ENCODE measurements at places on chromosomes 3 and 15.

DNA sequence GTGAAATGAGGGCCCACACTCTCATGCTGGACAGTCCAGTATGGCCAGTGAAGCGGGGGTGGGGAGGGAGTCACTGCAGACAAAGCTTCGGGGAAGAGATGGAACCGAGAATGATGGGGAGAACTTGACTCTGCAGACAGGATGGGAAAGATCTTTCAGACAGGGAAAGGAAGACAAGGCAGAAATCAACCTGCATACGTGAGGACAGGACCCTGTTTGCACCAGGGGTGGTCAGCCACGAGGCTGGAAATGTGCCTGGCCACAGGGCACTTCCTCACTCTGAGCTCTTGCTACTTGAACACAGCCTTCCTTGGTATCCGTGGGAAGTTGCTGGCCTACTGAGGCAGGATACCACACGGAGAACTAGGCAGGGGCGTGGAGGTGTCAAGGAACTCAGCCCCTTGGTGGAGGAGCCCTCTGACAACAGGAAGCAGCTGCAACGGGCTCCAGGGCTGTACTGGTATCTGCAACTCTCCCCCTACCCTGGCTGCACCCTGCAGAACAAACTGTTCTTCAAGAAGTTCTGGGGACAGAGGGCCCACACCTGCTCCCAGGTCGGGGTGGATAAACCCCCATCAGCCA is 9.3 kb upstream of the SRP14 start:
- peak; percentile 20 for DNase-seq

DNA sequence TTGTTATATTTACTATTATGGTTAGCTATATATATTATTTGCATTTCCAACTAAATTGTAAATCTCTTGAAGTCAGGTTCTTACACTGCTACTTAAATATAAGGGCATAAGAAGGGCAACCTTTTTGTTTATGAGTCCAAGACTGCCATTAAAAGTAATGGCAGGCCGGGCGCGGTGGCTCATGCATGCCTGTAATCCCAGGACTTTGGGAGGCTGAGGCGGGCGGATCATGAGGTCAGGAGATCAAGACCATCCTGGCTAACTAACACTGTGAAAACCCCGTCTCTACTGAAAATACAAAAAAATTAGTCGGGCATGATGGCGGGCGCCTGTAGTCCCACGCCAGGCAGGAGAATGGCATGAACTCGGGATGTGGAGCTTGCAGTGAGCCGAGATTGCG is 2.9 kb upstream of the P2RY1 start:
- no peak for DNase-seq

GRCh38 chr3:31022716-31023115 is 128.3 kb upstream of the GADL1 start:
- DNase-seq: no peak

GRCh38 chr3:105869861-105870755 is 1.3 kb upstream of the CBLB start:
- DNase-seq: no peak

DNA sequence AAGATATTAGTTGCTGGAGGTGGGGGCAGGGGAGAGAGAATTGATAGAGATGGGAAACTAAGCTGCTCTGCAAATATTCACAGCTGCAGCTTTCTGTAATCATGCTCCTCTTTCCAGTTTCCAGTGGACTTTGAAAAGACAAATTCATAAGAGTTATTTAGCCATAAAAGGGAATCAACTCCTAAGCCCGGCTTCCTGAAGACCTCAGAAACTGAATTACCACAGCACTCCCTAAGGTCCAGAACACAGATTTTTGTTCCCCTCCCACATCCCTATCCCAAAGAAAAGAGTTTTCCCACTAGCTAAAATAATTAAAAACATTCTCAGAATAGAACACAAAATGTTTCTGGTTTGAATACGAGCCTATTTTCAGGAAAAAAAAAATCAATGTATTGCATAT is 871.8 kb upstream of the NR2F2 start:
- no peak for DNase-seq

- no peak for DNase-seq
Observed at GRCh38 chr3:138938877-138939560, 7.9 kb downstream of the FOXL2 start.

DNA sequence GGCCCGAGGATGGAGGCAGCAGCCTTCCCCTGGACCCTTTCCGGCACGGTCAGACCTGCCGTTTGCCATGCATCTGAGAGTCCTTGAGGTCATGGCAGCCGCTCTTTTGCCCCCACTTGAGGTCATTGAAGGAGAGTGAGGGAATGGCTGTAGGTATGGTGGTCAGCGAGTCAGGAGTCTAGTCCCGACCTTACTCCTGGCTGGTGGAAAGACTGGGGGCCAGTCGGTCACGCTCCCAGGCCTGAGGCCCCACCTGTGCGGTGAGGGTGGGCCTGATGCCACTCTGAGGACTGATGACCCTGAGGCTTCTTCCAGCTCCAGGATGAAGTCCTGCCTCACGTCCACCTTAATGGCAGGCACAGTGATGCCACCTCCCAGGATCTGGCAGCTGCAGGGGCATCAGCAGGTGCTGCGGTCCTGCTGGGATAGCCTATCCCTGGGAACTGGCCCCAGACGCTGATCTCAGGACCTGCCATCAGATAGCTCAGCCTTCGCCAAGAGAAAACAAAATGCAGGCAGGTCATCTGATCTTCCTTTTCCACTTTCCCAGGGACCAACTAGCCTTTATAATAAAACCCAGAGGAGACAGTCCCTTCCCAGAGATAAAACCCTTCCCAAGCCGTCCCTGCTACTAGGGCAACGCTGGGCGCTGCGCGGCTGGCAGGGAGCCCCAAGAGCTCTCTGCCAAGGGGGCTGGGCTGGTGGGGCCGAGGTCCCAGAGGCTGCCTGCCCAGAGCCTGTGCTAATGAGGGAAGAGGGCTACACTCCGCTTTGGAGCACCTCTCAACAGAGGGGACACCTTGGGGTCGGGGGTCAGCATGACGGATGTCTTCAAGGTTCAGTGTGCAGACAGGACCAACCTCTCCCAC is 42.2 kb downstream of the TM2D3 start:
- no peak for DNase-seq

DNA sequence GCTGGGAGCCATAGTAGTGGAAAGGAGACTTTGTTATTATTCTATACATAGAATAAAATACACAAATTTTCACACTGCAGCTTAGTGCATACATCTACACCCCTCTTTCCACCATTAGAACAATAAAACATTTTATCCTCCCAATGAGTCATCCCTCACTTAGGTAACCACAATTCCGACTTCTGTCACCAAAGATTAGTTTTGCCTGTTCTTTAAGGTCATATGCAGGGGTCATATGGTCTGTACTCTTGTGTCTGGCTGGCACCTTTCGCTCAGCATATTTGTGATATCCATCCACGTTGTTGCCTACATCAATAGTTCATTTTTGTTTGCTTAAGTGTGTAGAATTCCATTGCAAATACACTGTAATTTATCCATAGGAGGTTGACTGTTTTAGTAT is 399.4 kb downstream of the SHQ1 start:
- no peak for DNase-seq

- no peak for DNase-seq
Observed at GRCh38 chr15:64580696-64581407, 120.5 kb downstream of the ZNF609 start.

DNA sequence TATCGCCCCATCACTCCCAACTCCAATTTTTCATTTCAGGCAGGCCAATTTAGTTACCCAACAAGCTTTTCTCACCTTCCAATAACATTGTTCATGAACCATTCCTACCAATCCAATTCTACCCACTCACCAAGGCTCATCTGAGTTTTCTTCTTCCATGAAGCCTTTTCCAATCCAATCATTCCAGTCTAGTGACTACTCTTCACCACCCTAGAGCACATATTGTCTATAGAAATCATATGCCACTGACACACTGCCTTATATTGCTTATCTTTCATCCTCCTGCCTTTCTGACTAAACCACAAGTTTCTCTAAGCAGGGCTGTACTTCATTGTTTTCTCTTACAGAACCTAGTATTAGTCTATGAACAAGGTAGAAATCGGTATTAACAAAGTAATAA is 11.4 kb downstream of the CCDC14 start:
- no peak for DNase-seq

GRCh38 chr3:168162172-168162571 is 66.4 kb upstream of the GOLIM4 start:
- DNase-seq: no peak

DNA sequence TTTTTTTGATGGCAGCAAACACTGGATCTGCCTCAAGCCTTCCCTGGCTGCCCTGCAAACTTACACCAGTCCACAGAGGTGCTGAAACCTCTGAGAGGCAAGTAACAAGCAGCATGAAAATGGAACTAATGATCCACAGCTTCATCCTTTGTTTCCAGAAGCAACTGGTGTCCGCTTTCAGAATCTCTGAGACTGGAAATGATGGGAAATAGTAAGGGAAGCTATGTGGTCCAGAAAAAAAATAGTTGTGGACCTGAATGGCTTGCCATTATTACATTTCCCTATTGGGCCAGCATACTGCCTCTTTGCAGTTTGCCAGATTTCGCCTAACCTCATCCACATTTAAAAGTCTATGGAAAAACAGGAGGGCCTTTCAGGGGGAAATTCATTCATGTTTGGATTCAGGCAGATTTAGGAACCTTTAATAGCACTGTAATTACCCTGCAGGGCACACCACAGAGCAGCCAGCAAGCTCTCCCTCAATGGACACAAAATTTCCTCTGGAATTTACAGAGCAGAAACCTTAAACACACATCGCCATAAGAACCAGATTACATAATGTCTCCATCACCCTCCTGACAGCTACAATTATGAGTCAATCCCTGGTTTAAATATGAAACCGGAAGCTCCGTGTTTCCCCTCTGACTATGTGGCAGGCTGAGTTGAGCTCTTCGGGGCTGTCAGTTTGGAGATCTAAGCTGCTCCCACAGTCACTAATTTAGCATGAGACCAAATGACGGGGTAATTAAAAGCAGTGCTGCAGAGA is 134.4 kb downstream of the TMCO5A start:
- peak; percentile 3 for DNase-seq

DNA sequence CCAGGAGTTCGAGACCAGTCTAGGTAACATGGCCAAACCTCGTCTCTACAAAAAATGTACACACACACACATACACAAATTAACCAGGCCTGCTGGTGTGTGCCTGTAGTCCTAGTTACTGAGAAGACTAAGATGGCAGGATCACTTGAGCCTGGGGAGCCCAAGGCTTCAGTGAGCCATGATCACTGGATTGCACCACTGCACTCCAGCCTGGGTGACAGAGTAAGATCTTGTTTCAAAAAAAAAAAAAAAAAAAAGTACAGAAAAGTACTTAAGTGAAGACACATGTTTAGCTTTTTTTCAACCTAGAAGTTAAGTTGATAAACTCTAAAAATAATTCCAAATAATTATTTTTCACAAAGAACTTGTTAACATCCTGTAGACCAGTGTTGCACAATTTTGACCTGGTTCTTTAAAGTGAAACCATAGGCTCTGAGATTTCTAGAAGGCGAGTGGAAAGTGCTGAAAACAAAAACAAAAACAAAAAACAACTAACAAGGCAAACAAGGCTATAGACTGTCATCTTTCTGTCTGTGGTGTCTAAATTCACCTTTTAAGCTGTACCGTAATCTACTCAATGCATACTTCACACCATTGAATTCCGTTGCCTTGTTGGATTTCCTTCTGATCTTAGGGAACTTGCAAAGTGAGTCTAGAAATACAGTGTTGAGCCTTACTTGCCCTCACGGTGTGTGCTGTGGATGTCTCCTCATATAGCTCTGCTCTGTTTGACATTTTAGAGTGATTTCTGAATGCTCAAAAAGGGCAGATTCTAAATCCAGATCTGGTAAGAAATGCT is 63.5 kb downstream of the CHST2 start:
- no peak for DNase-seq

- DNase-seq: peak; percentile 13
Observed at GRCh38 chr15:77504306-77504705, 83.6 kb downstream of the HMG20A start.

DNA sequence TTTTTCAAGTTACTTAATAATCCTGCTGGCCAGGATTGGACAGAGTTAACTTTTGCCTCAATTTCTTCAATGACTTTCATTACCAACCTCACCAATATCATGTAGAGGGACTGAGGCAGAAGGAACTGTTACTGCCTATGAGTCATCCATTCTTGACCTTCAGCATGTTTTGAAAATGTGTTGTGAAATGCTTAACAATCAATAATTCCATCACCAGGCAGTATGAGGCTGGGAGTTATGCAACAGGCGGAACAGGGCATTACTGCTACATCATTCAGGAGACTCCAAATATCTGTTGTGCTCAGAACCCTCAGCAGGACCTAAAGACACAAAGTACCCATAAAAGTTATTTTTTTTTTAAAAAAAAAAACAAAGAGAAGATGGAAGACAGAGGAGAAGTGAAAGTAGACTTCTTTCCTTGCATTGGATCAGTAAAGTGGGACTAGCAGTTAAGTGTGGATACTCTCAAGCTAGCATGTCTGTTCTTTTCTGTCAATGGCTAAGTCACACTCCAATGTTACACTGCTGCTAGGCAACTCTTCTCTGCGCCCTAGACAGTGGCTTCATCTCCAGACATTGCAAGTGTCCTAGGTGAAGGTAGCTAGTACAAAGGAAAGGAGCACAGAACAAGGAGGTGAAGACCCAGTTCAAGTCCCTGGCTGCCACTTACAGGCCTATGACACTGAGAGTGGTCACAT is 184.9 kb upstream of the LPP start:
- no peak for DNase-seq

GRCh38 chr3:20912406-20912805 is 726.4 kb upstream of the SGO1 start:
- DNase-seq: no peak

- no peak for DNase-seq
Observed at GRCh38 chr3:134306320-134306719, 55.7 kb upstream of the RYK start.

- DNase-seq: no peak
Observed at GRCh38 chr3:183114384-183115178, 15.3 kb upstream of the MCCC1 start.

DNA sequence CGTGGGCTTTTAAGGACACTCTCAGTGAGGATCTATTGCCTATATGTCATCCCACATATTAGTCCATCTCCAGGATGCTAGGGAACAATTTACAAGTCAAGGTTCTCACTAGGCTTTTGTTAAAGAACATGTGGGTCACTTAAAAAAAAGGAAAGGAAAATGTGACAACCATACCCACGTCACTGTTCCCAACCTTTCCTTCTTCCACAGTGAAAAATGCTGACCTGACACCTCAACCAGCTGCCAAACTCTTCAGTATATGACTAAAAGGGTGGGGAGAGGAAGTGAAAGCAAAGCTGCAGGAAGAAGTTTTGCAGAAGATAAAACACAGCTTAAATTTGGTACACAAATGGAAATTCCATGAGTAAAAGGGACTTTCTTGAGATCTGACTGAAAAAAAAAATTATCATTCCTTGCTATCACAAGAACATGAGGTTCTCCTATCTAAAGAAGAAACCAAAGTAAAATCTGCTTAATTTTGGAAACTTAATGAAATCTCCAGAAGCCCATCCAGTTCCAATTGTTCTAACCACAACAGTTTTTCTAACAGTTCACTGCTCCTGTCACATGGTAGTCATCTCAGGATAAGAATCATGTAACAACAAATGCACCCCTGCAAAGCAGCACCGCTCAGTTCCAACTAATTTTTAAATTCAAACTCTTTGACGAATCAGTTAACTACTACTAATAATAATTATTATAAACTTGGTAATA is 117.0 kb upstream of the TSPAN3 start:
- DNase-seq: peak; percentile 74

GRCh38 chr15:41573396-41573795 is 14.4 kb downstream of the TYRO3 start:
- no peak for DNase-seq

All from GF-D8 (cell line).